Activated CD4-positive, alpha-beta T cell treated with anti-CD3 and anti-CD28 coated beads, Interleukin-2, amount 10 ng/mL, durations not matched to agents 7 days and 5 days (primary cell): ENCODE measurements at places on chromosomes 11 and 22. TPM values are rescaled to one million over a fixed set of nuclear protein-coding genes. Genes with fewer than 3 reads are reported as not detected.

DNA sequence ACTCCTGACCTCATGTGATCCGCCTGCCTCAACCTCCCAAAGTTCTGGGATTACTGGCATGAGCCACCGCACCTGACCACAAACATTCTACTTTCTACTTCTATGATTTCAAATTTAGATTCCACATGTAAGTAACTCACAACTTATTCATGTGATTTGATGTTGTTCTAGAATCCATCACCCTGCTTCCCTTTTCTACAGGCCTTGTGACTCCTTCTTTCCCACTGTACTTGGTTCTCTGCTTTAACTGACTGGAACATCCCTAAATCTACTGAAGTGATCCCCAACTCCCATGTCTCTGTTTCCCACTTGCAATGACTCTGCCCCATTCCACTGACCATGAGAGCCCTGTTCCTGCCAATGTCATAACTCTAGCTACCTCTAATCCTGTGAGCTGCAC lies 25.7 kb upstream of the MRPL17 start:
- H3K4me1 ChIP-seq: peaks cover 8% of the 10 kb centered on the region
- H3K27me3 ChIP-seq: no peaks in the 10 kb centered on the region
- H3K27ac ChIP-seq: peak overlapping the region; percentile 9
- DNase-seq: no peak
- peaks cover 30% of the 10 kb centered on the region for H3K36me3 ChIP-seq
- no peak overlapping the region for H3K4me3 ChIP-seq

The MED17 gene
- 42.1 TPM for total RNA-seq

- no peaks in the 10 kb centered on the region for H3K36me3 ChIP-seq
- H3K4me1 ChIP-seq: peaks cover 7% of the 10 kb centered on the region
- no peak overlapping the region for H3K4me3 ChIP-seq
- H3K27ac ChIP-seq: peak overlapping the region; percentile 42
- DNase-seq: peak; percentile 23
Measured at GRCh38 chr11:69166218-69167115, 10.7 kb downstream of the SMIM38 start.

GRCh38 chr11:57290288-57290687 lies 34.5 kb downstream of the TNKS1BP1 start:
- H3K27ac ChIP-seq: no peak overlapping the region
- H3K27me3 ChIP-seq: peaks cover 24% of the 10 kb centered on the region
- H3K4me3 ChIP-seq: no peak overlapping the region
- H3K4me1 ChIP-seq: no peaks in the 10 kb centered on the region

The DEPDC7 gene
- total RNA-seq: 1.6 TPM

DNA sequence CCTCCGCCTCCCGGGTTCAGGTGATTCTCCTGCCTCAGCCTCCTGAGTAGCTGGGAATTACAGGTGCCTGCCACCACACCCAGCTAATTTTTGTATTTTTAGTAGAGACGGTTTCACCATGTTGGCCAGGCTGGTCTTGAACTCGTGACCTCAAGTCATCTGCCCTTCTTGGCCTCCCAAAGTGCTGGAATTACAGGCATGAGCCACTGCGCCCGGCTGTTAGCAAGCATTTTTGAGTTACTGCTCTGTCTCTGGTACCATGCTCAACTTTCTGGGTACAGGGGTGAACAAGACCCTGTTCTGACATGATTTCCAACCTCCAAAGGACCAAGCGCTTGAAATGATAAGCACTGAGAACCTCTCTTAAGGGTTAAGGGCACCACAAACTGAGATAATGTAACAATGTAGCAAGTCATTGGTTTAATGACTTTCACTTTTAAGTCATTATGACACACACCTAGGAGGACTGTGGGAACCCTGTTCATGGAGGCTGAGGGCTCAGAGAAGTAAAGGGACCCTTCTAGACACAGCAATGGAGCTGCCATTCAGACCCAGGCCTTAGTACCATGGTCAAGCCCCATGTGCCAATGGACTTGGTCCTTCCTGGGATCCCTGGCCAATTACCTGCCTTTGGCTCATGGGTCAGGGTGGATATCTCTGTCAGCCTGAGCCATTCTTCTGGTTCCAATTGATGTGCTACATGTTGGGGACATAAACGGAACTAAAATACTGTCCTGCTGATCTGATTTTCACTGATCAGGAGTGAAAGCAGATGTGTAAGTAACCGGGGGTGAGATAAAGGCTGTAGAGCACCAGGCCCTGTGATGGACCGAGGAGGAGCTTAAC lies 11.6 kb downstream of the SLC3A2 start:
- peaks cover 7% of the 10 kb centered on the region for H3K4me1 ChIP-seq
- peaks cover 24% of the 10 kb centered on the region for H3K36me3 ChIP-seq
- H3K27ac ChIP-seq: no peak overlapping the region
- no peak for DNase-seq
- no peak overlapping the region for H3K4me3 ChIP-seq

DNA sequence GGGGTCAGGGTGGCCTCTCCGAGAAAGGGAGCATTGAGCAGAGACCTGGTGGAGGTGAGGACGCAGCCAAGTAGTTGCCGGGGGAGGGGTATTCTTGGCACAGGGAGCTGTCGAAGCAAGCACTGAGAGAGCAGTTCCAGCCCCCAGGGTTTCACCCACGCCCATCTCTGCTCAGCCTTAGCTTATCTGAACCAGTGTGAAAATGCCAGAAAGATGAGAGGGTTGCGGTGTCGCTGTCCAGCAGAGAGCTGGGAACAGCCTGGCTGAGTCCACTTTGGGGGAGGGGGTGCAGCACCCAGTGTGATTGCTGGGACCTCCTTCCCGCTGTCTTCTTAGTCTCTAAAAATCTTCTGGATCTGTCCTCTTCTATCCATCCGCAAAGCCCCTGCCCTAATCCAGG lies 123.3 kb upstream of the TBCEL start:
- no peak overlapping the region for H3K4me3 ChIP-seq
- H3K27ac ChIP-seq: no peak overlapping the region
- no peaks in the 10 kb centered on the region for H3K27me3 ChIP-seq
- H3K36me3 ChIP-seq: no peaks in the 10 kb centered on the region

GRCh38 chr11:134758342-134758931 lies 346.4 kb upstream of the B3GAT1 start:
- H3K36me3 ChIP-seq: no peaks in the 10 kb centered on the region
- no peak overlapping the region for H3K4me3 ChIP-seq
- peaks cover 2% of the 10 kb centered on the region for H3K27me3 ChIP-seq
- no peak overlapping the region for H3K27ac ChIP-seq
- no peaks in the 10 kb centered on the region for H3K4me1 ChIP-seq

DNA sequence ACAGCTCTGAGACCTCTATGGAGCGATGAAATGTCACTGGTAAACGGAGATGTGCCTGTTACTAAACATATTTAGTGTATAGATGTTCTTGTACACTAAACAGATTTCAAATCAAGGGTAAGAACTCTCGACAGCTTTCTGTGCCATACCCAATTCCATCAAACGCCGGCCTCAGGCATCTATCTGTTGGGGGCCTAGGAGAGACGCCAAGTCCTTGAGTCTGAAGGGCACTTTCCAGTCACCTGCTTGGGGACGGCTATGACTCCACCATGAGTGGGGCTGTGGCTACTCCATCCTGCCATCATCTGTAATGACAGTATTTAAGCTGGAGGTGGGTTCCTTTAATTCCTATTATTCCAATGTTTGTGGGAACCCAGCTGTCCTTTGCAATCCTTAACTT lies 87.8 kb downstream of the SHANK2 start:
- H3K27me3 ChIP-seq: no peaks in the 10 kb centered on the region
- no peaks in the 10 kb centered on the region for H3K36me3 ChIP-seq
- H3K27ac ChIP-seq: no peak overlapping the region
- no peak overlapping the region for H3K4me3 ChIP-seq
- DNase-seq: no peak
- H3K4me1 ChIP-seq: no peaks in the 10 kb centered on the region

The MMP27 gene
- total RNA-seq: not detected

The CHCHD10 gene
- 44.6 TPM for total RNA-seq

DNA sequence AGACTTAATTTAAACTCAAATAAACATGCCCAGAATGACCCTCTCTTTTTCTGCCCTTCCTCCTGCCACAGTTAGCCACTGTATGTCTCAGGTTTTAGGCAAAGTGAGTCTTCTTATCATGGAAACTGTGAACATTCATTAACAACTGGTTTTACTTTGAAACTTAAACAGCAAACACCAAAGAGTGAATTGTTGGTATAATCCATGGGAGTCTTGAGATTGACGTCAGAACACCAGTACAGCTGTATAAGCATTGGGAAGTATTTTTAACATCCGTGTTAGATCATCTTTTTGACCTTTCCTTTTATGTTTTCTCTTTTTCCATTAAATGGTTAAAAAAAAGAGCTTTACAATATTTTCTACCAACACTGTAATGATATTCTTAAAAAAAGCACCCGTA lies 38.9 kb downstream of the ARHGEF12 start:
- H3K4me3 ChIP-seq: no peak overlapping the region
- DNase-seq: no peak
- no peaks in the 10 kb centered on the region for H3K36me3 ChIP-seq
- no peaks in the 10 kb centered on the region for H3K4me1 ChIP-seq
- no peak overlapping the region for H3K27ac ChIP-seq
- peaks cover 23% of the 10 kb centered on the region for H3K27me3 ChIP-seq

DNA sequence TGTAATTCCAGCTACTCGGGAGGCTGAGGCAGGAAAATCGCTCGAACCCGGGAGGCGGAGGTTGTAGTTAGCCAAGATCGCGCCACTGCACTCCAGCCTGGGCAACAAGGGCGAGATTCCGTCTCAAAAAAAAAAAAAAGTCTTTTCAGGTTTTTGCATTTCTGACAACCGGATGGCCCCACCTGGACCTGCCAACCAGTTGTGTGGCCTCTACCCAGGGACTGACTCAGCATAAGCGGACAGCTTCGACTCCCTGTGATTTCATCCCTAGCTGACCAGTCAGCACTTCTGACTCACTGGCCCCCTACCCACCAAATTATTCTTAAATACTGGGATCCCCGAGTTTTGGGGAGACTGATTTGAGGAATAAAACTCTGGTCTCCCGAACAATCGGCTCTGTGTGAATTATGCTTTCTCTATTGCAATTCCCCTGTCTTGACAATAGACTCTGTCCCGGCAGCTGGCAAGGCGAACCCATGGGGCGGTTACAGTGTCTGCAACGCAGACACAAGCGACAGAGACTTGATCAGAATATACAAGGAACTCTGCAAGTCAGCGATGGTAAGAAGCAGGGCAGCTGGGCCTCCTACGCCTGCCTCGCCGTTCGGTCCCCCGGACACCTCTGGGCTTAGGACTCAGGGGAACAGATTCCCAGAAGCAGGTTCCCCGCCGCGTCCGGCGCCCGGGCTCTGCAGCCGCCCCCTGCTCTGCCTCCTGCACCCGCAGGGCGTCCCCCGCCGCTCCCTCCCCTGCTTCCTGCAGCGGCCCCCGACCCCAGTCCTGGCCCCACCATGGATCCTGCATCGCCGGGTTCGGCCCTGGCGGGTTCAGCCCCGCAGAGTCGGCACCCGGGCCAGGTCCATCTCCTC lies 741 bp upstream of the TALDO1 start:
- no peaks in the 10 kb centered on the region for H3K27me3 ChIP-seq
- H3K36me3 ChIP-seq: peaks cover 4% of the 10 kb centered on the region

The C11orf87 gene
- not detected for total RNA-seq

DNA sequence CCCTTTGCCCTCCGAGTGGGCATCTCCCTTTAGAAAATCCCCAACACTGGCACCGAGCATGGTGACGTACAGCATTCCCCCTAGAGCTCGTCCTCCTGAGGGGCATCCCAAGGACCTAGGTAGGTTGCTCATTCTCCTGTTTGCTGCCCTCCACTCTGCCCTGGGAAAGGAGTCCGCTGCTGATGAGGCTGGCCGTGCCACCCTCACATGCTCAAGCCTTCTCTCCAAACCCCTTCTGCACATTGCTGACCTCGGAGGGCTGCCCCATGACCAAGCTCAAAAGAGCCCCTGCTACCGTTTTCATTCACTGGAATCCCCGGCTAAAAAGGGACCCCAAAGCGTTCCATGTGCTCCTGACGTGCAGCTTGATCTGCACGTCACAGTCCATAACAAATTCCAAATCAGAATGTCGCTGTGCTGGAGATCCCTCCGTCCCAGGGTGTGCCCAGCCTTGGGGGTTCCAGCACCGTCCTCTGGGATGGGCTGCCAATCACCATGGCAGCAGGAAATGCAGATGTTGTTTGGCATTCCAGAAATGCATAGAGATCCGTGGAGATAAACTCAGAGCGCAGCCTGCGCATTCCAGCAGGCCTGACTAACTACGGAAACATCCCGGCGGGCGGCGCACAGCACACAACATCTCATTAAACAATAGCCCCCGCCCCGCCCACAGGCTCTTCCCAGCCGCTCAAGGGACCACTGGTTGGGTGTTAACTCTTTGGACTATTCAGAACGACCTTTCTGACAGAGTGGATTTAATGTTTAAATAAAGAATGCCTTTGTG lies 26.3 kb upstream of the GNB1L start:
- peaks cover 3% of the 10 kb centered on the region for H3K36me3 ChIP-seq
- H3K4me1 ChIP-seq: peaks cover 8% of the 10 kb centered on the region
- H3K4me3 ChIP-seq: no peak overlapping the region
- H3K27ac ChIP-seq: no peak overlapping the region
- no peaks in the 10 kb centered on the region for H3K27me3 ChIP-seq

The ACER3 gene
- 10.7 TPM for total RNA-seq

- H3K27me3 ChIP-seq: peaks cover 11% of the 10 kb centered on the region
- no peaks in the 10 kb centered on the region for H3K4me1 ChIP-seq
- no peaks in the 10 kb centered on the region for H3K36me3 ChIP-seq
- DNase-seq: no peak
Measured at GRCh38 chr11:7222619-7223018, 29.1 kb upstream of the SYT9 start.

DNA sequence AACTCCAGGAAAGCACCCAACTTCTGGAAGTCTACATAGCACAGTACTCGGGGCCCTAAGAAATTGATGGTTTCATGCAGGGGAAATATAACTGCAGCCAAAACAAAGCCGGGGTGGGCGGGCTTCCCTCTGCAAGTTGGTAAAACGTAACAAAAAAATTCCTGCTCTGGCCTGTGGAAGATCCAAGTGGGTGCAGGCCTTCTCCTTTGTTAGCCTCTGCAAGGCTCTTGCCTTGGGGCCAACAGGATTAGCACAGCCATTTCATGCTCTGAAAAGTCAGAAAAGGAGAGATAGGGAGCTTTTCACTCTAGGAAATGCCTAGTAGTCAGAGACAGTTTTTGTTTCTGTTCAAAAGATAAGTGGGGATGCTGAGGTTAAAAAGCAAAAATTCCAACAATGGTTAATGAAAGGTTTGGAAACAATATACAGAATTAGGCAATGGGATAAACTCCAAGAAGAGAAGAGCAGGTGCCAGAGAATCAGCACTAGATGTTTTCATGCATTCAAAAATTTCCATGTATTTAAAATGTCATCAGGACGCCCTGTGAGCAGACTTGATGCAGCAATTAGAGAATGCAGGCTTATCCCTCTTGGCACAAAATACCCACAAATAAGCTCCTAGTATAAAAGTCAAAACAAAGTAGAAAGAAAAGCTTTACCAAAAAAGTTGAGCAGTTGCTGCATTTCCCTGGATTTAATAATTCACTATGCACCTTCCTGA lies 72.3 kb upstream of the CHRM4 start:
- no peaks in the 10 kb centered on the region for H3K27me3 ChIP-seq
- no peak overlapping the region for H3K27ac ChIP-seq
- no peak for DNase-seq
- no peak overlapping the region for H3K4me3 ChIP-seq

The NELL1 gene
- not detected for total RNA-seq

DNA sequence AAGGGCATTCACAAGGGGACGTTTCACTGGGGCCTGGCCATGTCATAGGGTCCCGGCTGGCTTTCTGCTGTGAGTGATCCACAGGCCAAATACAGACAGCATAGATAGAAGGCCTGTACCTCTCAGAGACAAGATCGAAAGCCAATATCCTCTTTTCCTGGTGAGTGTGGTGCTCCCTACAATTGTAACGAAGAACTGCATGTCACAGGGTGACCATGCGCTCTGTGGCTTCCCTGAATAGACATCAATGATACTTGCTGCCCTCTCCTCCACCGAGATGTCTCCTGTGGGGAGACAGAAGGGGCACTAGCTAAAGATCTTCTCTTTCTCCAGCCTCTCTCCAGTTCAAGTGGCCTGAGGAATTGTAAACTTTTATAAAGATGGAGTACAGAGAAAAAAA lies 226.1 kb upstream of the POU2AF2 start:
- H3K4me1 ChIP-seq: no peaks in the 10 kb centered on the region
- no peak for DNase-seq
